NCI-H1417 treated with DMSO at 0.1 percent for 48 hours (cell line): ENCODE measurements at places on chromosomes 2 and 18.

DNA sequence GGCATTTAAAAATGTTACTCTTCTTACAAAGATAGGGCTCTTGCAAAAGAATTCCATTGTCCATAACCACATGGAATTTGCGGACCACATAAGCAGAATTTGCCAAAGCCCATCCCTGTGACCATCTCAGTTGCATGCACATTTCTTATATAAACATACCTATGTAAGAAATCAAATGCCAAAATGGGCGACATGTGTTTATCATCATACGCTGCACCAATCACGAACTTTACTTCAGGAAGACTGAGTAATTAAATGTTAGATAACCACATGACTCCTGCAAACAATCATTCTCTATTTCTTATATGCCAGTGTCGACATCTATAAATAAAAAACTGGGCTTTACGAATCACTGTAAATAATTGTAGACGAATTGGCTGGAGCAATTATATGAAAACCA, 186.1 kb upstream of the RBMS1 start:
- DNase-seq = no peak

DNA sequence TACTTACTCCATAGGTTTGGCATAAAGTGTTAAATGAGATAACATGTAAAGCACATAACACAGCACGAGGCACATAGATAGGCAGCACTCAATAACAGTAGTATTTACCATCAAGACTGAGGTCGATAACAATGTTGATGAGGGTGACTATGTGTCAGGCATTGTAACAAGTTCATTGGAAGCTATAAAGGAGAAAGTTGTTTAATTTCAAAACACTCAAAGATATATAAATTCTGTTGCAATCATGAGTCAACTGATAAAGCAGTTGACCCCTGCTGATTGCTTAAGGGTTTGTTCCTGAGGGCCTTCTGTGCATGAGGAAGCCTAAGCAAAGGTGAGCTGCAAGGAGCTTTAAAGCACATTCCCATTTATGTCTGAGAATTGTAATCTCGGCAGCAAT, 760.5 kb downstream of the SATB2 start:
- DNase-seq = no peak

DNA sequence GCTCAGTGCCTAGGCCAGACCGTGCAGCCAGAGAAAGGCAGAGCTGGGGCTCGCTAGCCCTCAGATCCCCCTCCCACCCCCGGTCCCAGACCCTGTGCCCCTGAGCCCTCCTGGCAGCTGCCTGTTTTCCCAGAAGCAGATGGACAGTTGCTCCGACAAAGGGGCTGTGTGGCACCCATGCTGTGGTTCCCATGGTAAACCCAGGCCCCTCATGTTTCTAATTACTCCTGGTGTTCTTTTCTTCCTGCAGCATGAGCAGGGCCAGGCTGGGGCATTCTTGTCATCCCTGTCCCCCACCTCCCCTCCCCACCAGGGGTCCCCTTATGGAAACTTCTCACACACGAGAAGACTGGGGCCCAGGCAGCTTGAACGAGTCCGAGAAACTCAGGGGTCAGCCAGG, 269.6 kb downstream of the HAUS1 start:
- DNase-seq = no peak

- no peak for DNase-seq
Observed at GRCh38 chr2:171651667-171652415, 35.4 kb upstream of the DYNC1I2 start.

GRCh38 chr18:77103991-77104531, 28.5 kb downstream of the MBP start:
- DNase-seq = no peak

DNA sequence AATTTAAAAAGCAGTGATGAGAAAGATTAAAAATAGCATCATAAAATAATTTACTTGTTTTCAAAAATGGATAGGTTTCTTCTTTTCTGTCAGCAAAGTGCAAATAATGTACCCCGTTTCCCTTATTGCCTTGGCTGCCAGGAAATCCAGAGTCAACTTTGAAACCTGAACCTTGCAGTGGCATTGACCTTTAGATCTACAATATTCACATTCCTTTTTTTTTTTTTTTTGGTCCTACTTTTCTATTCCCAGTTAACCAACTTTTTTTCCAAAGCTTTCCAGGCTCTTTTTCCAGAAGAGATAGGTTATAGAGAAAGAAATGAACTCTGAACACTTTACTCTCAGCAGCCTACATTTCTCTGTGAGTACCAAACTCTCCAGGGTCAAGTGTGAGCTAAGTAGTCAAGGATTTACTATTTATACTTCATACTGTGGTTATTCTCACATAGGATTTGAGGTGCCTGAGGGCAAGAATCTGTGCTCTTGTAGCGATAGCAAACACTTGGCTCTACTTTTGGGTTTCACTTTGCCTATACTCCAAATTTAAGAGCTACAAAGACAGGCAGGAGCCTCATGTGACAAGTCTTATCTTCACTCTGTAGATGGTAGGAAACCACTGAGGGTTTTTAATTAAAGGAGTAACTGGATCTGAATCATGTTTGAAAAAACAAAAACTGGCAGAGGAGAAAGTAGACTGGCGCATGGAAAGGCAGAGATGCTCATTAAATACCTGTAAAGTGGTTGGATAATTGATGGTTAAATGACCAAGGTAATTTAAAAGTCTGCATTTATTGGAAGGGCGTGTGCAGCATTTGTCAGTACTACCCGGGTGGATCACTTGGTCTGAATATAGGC, 63.2 kb upstream of the TMEM17 start:
- DNase-seq = peak; percentile 2

- DNase-seq = no peak
Observed at GRCh38 chr2:238141541-238142318, 3.3 kb downstream of the KLHL30 start.

- no peak for DNase-seq
Observed at GRCh38 chr2:11245322-11245721, 90.1 kb downstream of the SLC66A3 start.

GRCh38 chr2:204608237-204608939, 63.1 kb downstream of the PARD3B start:
- DNase-seq = no peak

DNA sequence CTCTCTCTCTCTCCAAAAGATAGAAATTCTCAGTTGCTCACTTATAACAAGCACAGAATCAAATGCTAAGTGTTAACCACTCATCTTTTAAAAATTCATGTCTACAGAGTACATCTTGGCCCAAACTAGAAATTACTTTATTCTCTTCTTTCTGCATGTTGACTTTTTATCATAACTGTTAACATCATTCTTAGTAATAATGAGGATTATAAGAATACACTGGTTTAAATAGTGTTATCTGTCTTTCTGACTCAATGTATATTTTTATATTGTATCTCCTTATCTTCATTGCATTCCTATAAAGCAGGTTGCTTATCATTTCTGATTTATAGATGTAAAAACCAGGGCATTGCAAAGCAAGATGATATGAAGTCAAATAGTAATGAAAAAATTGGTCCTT, 17.8 kb upstream of the KLF7 start:
- no peak for DNase-seq
